ENCODE measurements at places on chromosomes 3 and 15.

DNA sequence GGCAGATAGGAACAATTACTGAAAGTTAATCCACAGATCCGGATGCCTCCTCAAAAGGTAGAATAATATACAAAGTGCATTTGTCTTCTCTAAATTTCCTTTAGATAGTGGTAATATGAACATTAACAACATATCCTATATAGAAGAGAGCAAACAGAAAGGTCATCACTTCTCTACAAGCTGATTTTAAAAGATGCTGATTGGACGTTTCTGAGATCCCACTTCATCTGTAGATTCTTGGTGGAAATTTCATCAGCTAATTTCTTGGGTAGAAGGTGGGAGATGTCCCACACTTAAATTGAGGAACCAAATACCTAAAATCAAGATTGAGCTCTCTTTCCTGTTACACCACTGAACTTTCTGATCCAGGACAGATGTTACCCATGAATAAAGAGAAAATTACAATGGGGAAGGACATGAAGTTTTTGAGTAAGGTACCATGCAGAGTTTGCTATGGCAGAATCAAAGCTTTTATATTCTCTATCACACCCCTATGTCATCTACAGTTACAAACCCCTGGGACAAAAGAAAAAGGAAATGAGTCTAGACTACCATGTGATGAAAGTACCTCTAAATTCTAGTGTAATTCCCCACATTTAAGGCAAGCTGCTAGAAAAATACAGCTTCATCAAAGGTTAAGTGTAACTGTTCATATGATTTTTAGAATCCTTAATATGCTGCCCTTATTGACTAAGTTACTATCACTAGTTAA is 189.2 kb upstream of the SETMAR start:
- DNase-seq = no peak

- no peak for DNase-seq
These were observed 8.4 kb upstream of the NMNAT3 start for GRCh38 chr3:139686206-139686605.

GRCh38 chr15:48887144-48887543 is 9.2 kb downstream of the EID1 start:
- DNase-seq = no peak

DNA sequence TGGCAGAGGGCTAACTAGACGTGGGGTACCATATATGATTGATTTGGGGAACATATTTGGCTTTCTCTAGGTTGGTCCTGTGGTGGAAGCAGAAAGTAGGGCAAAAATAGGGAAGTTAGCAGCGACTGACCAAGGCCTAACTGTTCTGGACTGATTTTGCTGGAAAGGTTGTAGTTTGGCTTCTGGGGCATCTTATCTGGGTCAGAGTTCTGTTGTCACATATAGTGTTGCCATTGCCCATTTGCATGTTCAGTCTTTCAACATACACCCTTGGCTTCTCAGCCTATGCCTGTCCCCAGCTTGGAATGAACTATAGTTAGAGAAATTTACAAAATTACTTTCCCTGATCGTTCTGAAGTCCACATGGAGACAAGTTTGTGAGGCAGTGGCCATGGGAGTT is 426.5 kb downstream of the TBC1D5 start:
- no peak for DNase-seq

DNA sequence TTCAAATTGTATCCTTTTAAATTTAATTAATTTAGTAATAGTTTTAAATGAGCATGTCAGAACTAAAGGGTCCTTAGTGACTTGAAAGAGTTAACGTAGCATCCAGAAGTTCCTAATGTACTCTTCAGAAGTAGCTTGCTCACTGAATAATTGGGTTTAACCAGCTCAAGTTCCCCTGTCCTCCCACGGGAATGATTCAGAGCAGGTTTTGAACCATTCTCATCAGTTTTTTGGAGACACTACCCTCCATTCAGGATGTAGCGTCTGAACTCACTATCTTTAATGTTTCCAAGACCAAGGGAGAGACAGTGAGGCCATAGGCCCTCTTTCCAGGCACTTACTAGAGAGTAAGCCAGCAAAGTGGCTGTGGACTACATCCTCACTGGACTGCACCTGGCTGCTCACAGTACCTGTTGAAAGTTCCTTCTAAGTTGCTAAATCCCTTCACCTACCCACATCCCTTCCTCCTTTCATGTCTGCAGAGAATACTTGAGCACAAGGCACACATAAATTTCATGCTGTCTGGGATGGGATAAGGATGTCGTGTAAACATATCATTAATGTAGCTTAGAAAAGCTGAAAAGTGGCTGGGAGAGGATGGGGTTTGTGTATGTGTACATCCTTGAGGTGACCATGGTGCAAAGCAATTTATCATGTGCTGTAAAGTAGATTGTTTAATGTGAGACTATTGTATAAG is 146.3 kb downstream of the PLCL2 start:
- DNase-seq = no peak

GRCh38 chr15:85335193-85335942 is 45.0 kb upstream of the AKAP13 start:
- no peak for DNase-seq

- no peak for DNase-seq
These were observed 162.2 kb downstream of the MYRIP start for GRCh38 chr3:39971559-39972031.

DNA sequence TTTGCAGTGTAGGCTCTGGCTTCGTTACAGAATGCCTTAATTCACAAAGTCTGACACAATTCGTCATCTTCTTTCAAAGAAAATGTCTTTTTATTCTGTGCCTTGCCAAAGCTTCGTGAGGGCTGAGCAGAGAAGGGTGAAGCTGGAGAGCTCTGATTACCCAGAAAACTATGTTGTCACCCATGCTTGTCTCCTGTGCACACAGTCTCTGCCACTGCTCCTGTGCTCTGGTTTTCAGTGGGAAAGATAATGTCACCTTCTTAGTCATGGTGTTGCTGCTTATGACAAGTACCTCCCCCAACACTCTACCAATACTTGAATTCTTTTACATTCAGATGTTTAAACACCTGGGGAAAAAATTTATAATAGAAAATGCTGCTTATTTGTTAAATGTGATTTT is 509.2 kb upstream of the GRM7 start:
- DNase-seq = no peak

- no peak for DNase-seq
These were observed 139.6 kb downstream of the PTPRG start for GRCh38 chr3:61701011-61701410.
